ENCODE measurements at places on chromosomes 3 and 15.

GRCh38 chr3:94896994-94897393, 834.1 kb downstream of the NSUN3 start:
- no peak for DNase-seq

DNA sequence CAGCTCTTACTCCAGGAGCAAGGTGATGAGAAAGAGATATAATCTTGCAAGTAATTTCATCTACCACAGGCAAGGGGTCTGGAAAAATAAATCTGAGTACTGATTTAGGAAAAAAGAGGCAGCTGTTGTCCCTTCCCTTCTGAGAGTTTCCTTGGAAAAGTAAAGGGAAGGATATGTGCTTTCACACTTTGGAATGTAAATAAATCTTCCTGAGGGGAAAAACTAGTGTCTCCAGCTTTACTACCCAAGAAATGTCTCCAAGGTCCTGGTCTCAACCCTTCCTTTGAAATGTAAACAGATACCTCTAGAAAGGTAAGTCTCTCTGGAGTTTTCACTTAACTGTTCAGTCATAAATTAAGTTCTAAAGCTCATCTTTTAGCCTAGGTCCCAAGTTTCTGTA, 102.6 kb downstream of the DPH6 start:
- no peak for DNase-seq

DNA sequence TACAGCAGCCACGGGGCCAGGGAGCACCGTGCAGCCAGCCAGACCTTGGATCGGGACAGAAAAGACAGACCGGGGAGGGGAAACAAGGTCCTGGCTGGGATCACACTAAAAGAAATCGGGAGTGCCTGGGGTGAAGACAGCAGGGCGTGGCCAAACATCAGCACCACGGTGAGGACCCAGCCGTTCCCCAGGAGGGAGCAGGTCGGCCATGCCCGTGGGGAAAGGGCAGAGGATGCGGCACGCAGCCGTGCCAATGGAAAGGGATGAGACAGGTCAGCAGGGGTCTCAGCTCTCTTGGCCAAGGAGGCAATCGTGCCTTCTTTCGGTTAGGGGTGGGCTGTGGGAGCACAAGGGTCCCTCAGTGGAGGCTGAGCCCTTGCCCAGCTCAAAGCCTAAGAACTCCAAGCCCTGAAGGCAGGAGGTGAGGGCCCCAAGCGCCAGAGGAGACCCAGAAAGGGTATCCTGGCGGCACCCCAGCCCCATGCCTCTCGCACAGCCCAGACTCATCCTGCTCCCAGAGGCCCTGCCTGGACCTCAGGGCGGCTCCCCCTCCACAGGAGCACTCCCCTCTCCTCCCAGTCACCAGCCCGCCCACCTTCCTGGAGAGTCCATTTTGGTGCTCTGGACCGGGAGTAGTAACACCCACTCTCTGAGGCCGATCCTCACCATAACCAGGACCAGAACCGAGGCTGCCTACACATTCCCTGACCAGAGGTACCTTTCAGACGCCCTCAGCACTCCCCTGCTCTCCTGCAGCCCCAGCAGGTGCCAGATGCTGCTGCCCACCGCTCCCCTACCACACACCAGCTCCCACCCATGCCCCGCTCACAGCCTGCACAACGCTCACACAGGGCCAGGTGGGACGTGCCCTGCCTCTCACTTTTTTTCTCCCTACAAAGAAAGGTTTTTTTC, 23.2 kb upstream of the OCA2 start:
- no peak for DNase-seq

- no peak for DNase-seq
Measured at GRCh38 chr15:64197425-64197824, 34.6 kb upstream of the PPIB start.

DNA sequence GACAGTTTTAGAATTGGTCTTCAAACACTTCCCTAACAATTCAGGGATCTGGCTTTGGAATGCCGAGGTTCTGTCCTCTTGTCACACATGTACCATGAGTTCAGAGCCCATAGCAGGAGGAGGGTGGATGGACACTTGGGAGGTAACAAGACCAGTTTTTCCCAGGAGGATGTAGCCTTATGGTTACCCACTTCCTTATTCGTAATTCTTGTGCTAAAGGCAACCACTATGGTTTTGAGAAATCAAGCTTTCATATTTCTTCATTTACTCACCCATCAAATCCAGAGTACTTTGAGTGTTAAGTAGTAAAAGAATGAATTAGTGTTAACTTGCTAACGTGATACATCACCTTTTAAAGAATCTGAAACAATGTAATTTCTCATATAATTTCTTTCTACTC, 479.6 kb upstream of the ALCAM start:
- no peak for DNase-seq

DNA sequence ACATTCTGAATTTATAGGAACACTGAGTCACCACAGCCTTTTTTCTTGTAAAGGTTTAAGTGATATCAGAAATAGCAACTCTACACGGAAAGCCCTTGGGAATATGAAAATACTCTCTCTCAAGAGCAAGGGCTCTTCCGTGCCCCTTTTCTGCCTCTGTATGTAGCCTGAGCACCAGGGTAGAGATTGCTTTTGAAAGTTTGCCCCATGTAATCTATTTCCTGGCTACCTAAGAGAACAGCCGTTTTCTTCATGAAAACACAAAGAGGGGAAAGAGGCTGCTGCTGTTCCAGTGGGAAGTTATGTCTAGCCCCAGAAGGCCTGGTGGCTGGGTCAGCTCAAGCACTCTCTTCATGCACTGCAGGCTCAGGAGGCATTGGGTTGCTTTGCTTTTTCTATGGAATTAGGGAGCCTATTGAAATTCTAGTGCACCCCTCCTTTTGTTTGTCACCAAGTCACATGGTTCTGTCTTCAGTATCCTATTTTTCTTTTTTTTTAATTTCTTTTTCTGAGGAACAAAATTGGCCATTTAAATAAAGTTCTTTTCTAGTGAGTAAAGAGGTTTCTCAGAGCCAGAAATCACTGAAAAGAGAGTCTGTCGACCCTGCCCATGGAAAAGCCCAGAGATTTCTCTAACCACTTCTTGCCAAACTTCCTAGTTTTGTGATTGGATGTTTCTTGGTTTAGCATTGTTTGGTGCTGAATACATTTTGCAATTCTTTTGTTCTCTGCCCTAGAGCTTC, 39.5 kb downstream of the TIGIT start:
- DNase-seq = no peak

DNA sequence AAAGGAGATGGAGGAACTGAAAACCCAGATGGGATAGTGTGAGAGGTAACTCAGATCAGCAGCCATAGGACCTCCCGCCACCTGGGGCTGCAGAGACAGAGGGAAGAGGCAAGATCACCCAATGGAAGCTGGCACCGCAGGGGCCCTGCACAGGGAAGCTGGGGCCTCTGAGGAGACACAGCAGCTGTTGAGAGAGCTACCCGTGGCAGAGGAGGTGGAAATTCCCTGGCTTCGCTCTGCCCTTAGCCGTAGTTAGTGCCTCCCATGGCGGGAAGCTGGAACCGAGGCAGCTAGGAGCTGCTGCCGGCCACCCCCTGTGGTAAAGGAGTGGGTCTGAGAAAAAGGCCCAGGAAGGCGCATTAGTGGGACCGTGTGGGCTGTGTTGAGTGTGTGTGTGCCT, 18.0 kb upstream of the PLXNA1 start:
- DNase-seq = no peak

DNA sequence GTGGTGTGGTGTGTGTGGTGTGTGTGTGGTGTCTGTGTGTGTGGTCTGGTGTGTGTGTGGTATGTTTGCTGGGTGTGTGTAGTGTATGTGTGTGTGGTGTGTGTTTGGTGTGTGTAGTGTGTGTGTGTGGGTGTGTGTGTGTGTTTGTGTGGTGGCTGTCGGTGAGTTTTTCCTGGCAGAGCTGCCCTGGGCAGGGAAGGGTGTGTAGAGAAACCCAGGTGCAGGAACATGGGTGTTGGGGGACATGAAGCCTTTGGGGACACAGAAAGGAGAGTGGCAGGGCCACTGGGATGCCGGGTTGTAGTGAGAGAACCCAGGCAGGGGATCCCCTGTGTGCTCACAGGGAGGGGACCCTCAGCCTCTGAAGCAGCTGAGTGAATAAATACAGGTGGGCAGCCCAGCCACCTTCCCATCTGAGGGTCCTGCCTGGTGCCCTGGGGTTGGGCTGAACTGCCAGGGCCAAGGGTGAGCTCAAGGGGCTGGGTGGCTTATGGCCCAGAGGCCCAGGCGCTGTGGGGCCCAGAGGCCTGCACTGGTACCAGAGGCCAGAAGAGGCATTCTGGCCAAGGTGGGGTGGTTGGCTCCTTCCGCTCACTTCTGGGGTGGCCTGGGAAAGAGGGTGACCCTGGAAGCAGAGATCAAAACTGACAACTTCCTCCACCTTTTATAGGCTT, 48.5 kb upstream of the CTSH start:
- no peak for DNase-seq

- DNase-seq = no peak
Measured at GRCh38 chr3:37224879-37225278, 50.5 kb upstream of the LRRFIP2 start.

DNA sequence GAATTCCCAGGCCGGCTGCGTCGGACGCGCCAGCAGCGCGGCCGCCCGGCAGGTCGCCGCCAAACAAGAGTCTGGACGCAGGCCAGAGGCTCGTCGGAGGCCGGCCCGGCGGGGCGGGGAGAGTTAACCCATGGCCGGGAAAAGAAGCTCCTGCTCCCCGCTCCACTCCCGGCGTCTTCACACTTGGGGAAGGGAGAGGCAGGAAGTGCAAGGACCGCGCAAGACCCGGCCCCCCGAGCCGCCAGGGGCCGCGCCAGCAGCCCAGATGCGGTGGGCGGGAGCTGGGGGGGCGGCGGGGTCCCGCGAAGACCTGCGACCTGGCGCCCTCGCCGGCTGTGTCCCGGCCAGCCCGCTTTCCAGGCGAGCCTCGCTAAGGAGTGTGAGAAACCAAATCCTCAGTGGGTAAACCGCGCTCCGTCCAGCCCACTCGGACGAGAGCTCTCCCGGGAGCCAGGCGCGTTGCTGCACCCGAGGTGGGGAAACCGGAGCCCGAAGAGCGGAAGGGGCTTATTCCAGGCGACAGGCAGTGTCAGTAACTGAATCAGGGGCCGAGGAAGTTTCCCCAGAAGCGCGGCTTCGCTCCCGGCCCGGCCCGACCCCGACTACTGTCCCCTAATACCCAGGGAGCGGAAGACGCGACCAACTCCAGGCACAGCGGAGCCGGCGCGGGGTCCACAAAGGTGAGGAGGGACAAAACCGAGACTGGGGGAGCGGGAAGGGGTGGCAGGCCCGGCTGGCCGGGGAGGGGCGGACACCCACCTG, 721 bp downstream of the ADAMTS7 start:
- no peak for DNase-seq

- no peak for DNase-seq
Measured at GRCh38 chr3:142945023-142945422, 18.5 kb downstream of the PAQR9 start.

DNA sequence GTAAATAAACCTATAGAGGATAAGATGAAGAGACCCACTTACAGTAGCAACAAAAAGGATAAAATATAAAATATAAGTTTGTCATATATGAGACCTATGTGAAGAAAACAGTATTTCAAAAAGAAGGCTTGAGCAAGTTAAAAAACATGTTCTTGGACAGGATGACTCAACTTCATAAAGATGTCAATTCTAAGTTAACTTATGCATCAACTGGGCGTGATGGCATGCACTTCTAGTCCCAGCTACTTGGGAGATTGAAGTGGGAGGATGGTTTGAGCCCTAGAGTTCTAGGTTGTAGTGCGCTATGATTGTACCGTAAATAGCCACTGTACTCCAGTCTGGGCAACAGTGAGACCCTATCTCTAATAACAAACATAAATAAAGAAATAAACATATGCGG, 59.7 kb downstream of the PDCD6IP start:
- no peak for DNase-seq

DNA sequence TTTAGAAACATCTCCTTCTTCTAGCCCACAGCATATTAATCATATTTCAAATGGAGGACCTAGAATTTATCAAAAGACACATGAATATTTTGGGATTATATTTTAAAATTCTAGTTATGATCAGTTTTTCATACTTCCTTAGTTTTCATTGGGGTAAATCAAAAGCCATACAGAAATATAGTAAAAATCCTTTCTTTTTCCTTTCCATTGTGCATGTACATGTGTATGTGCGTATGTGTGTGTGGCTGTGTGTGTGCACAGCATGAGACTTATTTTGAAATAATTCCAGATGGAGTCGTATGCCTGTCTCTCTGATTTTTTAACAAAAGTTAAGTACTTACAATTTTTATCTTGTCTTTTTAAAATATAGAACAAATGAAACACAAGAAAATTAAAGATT, 94.5 kb downstream of the ARPP21 start:
- no peak for DNase-seq

DNA sequence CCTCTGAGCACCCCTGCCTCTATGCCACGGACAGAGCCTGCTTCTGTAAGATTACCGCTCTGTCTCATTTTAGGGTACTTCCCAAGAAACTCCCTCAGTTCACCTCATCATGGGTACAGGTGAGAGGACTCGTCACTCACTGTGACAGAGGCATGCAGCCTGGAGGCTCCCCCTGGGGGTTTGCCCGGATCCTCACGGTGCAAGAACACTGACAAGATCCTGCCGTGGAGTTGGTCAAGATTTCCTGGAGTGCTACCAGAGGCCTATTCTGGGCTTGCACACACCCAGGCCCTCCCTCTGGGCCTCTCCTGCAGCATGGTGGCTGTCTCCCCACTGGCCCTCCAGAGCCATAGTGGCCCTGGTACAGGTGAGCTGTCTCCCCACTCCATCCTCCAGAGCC, 103.1 kb upstream of the TNIK start:
- no peak for DNase-seq

GRCh38 chr3:14340960-14341708, 61.3 kb upstream of the SLC6A6 start:
- DNase-seq = no peak

DNA sequence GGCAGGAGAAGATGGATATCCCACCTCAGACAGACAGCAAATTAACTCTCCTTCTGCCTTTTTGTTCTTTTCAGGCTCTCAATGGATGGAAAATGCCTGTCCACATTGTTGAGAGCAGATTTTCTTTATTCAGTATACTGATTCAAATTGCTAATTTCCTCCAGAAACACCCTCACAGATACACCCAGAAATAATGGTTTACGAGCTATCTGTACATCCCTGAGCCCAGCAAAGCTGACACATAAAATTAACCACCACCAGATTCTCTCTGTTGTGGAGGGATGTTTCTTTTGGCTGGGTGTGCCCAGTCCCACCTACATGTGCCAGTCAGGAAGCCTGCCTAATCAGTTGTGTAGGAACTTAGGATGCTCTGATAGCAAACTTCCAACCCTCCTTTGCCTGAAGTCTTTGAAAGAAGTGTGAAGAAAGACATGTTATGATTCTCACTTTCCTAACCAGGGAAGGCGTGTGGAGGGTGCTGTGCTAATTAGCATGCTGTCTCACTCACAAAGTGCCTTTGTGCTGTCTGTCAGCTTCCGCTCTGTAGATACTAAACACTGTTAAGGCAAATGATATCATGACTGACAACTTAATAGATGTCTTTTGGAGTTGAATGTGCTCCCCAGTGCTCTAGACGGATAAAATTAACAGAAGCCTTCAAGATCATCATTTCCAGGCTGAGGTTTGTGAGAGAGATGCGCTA, 208.5 kb downstream of the CLSTN2 start:
- no peak for DNase-seq

DNA sequence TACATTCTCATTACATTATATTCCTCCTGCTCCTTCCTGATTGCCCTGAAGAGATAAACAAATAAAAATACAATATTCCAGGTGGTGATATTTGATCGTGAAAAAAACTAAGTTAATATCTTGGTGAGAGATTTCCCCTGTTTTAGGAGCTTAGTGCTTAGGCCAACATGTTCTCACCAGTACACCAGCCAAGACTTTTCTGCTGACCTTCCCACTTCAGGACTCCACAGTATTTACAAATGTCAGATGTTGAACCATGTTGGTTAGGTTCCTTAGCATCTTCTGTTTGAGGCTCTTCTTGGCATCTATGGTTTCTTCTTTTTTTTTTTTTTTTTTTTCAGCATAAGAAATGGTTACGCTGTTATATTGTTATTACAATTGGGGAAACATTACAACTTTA, 247.0 kb downstream of the IL5RA start:
- DNase-seq = no peak
